ENCODE measurements at places on chromosomes 7 and 10. TPM values are rescaled to one million over a fixed set of nuclear protein-coding genes. Genes with fewer than 3 reads are reported as not detected.

- ATAC-seq, result no peak
Observed at GRCh38 chr10:107930037-107930436, 765.5 kb upstream of the SORCS1 start.

GRCh38 chr7:91713669-91714068 lies 166.8 kb downstream of the MTERF1 start:
- ATAC-seq, result no peak

DNA sequence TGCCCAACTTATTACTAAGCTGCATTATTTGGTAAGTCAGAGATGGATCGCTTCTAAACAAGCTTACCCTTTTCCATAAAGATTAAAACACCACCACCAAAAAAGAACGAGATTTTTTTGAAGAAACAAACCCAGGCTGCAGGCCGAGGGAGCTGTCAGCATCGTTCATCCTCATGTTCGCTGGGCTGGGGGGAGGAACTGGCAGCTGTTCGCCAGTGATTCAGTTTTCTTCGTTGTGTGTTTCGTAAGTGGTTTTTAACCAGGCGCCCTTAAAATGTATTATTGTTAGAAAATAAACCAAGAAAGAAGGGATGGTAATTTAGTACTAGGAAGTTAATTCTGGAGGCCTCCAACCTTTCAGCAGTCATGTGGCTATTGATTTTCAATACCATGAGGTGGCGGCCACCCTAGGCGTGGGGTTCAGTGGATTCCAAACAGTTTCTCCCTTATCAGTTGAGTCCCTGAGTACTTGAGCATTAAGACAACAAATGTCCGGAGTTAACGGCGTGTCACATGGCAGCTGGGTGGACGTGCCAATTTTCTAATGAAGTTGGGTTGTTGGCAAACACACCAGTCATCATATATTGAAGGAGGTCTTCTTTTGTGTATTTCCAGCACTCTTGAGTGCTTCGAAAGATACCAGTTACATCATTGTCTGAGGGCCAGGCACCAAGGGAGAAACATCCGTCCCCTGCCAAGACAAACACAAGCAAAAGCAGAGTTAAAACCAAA lies 173.2 kb downstream of the EBF3 start:
- ATAC-seq, result no peak

GRCh38 chr7:96670338-96671289 lies 39.0 kb downstream of the SEM1 start:
- ATAC-seq, result no peak

- no peak for ATAC-seq
Observed at GRCh38 chr7:101560856-101561255, 68.2 kb downstream of the MYL10 start.

DNA sequence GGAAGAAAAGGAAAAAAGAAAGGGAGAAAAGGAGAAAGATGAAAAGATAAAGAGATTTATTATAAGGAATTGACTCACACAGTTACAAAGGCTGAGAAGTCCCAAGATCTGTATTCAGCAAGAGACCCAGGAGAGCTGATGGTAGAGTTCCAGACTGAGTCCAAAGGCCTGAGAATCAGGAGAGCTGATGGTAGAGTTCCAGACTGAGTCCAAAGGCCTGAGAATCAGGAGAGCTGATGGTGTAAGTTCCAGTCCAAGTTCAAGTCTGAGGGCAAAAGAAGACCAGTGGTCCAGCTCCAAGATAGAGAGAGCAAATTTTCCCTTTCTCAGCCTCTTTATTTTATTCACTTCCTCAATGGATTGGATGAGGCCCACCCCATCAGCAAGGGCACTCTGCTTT lies 97.3 kb upstream of the AOAH start:
- no peak for ATAC-seq

- ATAC-seq, result no peak
Observed at GRCh38 chr7:31444196-31444595, 69.7 kb upstream of the ITPRID1 start.

DNA sequence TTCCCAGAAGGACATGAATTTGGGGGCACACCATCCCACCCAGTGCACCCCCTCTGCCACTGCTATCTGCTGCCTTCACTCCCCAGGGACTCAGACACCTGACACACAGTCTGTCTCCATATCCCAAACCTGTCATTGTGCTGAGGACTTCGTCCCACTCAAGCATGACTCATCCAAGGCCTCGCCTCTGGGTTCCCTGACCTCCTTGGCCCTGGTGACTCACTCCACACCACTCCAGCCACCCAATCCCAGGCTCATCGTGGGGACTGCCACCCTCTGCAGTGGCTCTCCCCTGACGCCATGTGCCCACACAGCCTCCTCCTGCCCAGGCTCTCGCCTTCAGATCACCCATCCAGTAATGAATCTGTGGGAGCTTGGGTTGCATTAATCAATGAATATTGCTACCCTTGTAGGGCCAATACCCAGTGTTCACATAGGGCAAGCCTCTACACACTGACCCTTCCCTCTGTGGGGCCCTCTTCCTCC lies 6.6 kb upstream of the INSIG1 start:
- ATAC-seq, result peak; percentile 87

DNA sequence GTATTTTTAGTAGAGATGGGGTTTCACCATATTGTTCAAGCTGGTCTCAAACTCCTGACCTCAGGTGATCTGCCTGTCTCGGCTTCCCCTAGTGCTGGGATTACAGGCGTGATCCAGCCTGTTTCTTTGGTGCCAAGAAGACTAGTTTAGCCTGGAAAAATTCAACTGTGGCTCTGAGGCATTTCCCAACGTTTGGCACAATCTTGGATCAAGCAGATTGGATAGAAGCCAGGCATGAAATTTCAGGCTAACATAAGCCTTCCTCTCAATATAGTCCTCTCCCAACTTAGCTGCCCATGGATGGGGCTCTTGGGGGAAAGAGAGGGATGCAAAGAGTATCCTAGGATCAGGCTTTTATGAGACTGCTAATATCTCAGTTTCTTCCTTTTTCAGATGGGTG lies 53.8 kb downstream of the APBB1IP start:
- ATAC-seq, result no peak

DNA sequence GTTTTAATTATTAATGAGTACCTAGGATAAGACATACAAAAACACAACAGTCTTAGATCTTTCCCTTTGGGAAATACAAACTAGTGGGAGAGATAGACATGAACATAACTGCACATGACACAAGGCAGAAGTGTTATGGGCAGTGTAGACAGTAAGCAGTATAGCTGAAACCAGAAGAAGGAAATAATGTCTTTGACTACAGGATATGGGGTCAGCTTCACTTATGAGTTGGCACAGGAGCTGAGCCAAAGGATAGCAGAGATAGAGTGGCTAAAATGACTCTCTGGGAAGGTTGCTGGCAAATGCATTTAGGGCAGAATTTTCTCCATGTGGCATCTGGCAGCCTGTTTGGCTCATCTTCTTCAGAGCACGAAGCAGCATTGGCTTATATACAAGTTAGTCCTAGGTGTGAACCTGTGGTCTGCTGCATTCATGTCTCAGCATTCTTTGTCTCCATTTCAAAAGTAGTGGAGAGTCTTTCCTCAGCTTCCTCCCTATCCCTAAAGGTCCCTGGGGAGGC lies 60.3 kb upstream of the FEZF1 start:
- ATAC-seq, result no peak

GRCh38 chr7:137453356-137453755 lies 109.8 kb upstream of the PTN start:
- ATAC-seq, result no peak

GRCh38 chr7:156494960-156495359 lies 145.6 kb upstream of the RNF32 start:
- no peak for ATAC-seq

DNA sequence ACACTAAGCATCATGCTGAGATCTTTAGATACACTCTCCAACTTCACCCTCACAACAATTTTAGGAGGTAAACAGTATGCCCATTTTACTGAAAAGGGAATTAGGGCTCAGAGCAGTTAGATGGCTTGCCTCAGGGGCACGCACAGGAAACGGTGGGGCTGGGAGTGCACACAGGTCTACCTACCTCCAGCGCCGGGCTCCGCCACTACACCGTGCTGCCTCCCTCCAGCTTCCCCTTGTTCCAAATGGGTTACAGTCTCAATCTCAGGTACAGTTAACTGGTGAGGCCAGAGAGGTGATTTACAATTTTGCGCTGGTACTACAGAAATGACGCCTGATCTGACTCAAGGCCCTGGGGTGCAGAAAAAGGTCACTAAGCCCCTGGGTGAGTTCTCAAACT lies 142.0 kb downstream of the NOC3L start:
- no peak for ATAC-seq

- peak; percentile 27 for ATAC-seq
Observed at GRCh38 chr7:94303695-94304094, 91.0 kb upstream of the COL1A2 start.

The ANXA8L1 gene
- total RNA-seq, result 1.4 TPM

The MAD1L1 gene
- total RNA-seq, result 26.8 TPM

The HBP1 gene
- total RNA-seq, result 101 TPM

The AOAH gene
- 0.69 TPM for total RNA-seq

The METTL27 gene
- 0.31 TPM for total RNA-seq
